Activated T-helper 2 cell treated with anti-CD3 and anti-CD28 coated beads, Interferon-gamma antibody, Interleukin-2, Interleukin-4, amounts not matched to agents 10 μg/mL and 5 μg/mL and 100 μg/mL, durations not matched to agents 14 hours and 24 hours and 36 hours (primary cell): ENCODE measurements at places on chromosomes 11 and 22. TPM values are rescaled to one million over a fixed set of nuclear protein-coding genes. Genes with fewer than 3 reads are reported as not detected.

GRCh38 chr22:17366830-17367229 lies 2.4 kb upstream of the CECR2 start:
- DNase-seq, result no peak

DNA sequence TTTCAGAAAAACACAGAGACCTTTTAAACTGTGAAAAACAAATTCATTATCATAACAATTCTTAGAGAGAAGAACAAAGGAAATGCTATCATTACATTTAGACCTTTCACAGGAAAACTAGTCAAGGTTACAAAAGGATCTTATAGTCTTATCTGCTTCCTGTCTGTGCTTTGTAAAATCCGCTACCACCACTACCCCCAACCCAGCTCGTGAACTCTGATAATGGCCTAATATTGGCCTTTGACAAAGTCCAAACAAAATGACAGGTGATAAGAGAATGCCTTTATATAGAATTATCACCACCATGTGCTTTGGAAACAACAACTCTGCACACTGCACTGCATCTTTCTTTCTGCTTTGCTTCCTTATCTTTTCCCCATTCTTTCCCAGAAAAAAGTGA lies 272.5 kb downstream of the SBF2 start:
- no peak for DNase-seq

DNA sequence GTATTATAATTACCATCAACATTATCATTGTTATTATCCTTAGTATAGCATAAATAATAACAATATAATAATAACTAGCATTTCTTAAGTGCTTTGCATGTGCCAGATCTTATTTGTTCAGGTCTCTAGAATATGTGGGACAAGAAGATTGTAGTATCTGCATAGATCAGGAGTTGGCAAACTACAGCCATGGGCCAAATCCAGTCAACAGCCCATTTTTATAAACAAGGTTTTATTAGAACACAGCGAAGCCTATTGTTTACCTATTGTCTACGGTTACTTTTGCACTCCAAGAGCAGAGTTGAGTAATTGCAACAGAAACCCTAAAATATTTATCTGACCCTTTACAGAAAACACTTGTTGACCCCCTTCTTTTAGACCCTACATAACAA lies 81.4 kb downstream of the SLC1A2 start:
- DNase-seq, result no peak

- DNase-seq, result no peak
Measured at GRCh38 chr11:69108559-69108958, 47.2 kb upstream of the SMIM38 start.

GRCh38 chr11:36763187-36763586 lies 165.2 kb upstream of the RAG2 start:
- DNase-seq, result no peak

DNA sequence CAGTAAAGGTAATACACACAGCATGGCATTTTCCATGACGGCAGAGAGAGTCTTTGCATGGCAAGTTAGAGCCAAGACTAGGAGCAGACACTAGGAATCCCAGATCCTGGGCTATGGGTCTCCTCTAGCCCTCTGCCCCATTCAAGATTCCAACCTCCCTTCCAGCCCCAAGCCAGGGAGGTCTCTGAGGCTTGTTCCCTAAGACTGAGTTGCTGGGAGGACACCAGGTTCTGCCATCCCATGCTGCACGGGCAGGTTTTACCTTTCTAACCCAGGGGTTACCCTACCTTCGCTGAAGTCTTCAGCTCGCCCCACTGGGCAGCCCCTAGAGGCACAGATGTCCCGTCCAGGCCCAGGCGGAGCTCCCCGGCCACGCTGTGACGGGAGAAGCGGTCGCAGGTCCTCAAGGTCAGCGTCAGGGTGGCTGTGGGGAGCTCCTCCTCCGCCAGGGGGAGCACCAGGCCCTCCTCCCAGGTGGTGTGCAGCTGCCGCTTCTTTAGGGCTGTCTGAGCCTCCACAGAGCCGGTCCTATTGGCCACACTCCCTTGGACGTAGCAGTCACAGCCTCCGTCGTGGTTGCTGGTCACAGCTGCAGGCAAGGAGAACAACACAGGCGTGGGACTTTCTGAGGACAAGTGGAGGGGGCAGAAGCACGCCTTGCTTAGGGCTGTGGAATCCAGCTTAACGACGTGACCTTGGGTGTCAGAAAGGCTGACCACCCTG lies 33.8 kb downstream of the SYT13 start:
- no peak for DNase-seq

DNA sequence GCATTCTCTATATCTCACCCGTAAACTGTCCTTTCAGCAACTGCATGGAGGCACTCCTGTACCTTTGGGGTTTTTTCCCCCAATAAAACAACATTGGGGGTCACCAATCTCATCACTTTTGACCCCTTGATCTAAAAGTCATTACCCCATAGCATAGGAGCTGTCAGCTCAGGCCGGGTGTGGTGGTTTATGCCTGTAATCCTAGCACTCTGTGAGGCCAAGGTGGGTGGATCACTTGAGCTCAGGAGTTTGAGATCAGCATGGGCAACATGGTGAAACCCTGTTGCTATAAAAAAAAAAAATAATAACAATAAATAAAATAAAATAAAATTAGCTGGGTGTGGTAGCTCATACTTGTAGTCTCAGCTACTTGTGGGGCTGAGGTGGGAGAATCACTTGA lies 17.1 kb upstream of the GDPD4 start:
- no peak for DNase-seq

DNA sequence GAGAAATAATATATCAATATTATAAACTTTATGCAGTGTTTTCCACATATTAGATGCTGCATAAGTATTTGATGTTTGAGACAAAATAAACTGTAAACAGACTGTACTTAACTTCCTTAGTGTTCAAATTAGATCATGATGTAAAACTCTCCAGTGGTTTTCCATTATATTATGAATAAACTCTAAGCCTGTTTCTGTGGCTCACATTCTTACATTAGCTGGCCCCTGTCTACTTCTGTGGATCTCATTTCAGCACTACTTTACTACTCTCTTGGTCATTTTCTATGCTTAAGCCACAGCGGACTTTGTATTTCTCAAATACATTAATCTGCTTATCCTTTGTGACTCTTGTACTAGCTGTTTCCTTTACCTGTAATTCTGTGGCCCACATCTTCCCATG lies 55.6 kb downstream of the ARHGEF12 start:
- no peak for DNase-seq

- DNase-seq, result no peak
Measured at GRCh38 chr11:396948-397548, 3.0 kb downstream of the PKP3 start.

- DNase-seq, result no peak
Measured at GRCh38 chr11:122287401-122287800, 171.4 kb upstream of the BLID start.

GRCh38 chr11:120089036-120090001 lies 48.6 kb downstream of the TRIM29 start:
- DNase-seq, result no peak

DNA sequence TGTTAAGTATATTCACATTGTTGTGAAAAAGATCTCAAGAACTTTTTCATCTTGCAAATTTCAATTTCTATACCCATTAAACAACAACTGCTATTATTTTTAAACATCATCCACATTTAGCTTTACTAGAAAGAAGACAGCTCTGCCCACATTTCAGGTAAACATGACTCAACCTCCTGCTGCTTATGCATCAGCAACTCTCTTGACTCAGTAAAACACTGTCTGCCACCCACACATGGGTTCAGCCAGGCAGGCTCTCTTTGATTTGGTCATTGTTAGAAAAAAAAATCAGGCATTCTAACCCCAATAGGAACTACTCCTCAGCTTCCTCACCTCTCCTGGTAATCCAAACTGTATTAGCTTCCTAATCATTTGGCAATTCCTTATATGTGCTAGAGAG lies 5.1 kb upstream of the ENDOD1 start:
- DNase-seq, result no peak

GRCh38 chr11:95592471-95592870 lies 197.1 kb downstream of the FAM76B start:
- DNase-seq, result no peak

GRCh38 chr11:110711776-110712658 lies at the start of gene ARHGAP20:
TSS of gene ARHGAP20 (minus strand) at chr11:110712437. CDS start at chr11:110712231, 206 bp downstream.
- DNase-seq, result peak; percentile 33

DNA sequence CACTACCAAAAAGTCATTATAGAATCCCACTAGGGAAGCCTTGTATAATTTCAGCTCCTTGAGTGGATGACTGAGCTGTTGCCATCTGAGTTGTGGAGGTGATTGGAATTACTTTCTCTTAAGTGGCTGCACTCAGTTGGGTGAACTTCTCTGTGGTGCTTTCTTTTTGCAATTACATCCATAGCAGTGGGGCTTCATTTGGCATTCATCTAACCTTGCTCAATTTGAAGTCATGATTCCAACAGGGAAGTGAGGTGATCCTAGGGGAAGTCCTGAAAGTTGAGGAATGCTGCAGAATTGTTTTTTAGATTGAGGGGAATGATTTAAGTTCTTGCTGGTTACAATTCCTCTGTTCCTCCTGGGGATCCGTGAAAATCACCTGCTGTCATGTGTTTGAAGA lies 39.6 kb downstream of the ARHGAP42 start:
- no peak for DNase-seq

GRCh38 chr22:42152661-42153270 lies 22.2 kb upstream of the CYP2D6 start:
- DNase-seq, result no peak

DNA sequence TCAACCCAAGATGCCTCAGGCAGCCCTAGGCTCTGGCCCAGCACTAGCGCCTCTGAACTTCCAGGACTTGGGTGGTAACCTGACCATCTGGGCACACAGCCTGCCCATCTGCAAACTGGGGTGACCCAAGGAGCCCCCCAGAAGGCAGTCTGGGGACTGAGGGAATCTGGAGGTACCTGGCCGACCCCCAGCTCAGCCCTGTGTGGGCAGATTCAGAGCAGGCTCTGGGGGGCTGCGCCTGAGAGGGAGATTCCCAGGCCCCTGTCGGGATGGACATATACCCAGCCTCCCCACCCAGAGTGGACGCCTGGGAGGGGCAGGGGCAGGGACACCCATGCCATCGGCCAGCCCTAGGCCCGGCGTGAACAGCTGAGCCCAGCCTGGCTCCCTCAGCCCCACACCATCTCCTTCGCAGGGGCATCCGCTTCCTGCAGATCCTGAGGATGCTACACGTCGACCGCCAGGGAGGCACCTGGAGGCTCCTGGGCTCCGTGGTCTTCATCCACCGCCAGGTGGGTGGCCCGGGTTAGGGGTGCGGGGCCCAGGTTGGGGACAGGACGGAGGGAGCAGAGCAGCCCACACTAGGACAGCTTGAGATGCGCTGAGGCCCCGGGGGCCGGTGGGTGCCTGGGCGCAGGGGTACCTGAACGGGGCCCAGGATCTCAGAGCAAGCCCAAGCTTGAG lies 126.9 kb downstream of the KCNQ1 start:
- no peak for DNase-seq

GRCh38 chr11:2214527-2215229 lies 43.1 kb upstream of the TH start:
- DNase-seq, result no peak

GRCh38 chr11:72788241-72788640 lies 5.6 kb downstream of the STARD10 start:
- no peak for DNase-seq

DNA sequence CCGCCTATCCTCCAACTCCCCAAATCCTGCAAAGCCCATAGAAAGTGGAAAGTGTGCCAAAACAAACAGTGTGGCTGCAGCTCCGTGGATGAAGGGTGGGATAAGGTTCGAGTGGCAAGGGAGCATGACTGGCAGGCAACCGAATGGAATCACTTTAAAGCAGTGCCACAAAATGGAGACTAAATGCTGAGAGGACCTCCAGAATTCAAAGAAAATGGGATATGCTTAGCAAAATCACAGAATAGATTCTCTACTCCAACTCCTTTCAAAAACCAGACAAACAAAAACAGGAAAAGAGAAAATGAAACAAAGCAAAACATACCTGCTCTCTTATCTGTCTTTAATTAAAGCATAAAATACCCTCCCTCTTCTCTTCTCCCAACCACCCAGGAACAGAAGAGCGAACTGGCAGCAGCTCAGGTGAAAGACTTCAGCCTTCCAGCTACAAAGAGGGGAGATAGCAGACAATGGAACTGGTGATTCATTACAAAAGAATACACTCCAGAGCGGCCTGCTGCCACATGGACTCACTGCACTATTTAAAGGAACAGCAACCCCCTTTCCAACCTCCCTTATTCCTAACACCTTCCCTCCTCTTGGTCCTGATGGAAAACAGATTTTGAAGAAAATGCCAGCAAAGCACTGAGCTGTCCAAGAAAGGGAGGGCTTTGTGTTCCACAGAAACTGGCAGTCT lies 118.5 kb downstream of the APOL5 start:
- DNase-seq, result no peak

DNA sequence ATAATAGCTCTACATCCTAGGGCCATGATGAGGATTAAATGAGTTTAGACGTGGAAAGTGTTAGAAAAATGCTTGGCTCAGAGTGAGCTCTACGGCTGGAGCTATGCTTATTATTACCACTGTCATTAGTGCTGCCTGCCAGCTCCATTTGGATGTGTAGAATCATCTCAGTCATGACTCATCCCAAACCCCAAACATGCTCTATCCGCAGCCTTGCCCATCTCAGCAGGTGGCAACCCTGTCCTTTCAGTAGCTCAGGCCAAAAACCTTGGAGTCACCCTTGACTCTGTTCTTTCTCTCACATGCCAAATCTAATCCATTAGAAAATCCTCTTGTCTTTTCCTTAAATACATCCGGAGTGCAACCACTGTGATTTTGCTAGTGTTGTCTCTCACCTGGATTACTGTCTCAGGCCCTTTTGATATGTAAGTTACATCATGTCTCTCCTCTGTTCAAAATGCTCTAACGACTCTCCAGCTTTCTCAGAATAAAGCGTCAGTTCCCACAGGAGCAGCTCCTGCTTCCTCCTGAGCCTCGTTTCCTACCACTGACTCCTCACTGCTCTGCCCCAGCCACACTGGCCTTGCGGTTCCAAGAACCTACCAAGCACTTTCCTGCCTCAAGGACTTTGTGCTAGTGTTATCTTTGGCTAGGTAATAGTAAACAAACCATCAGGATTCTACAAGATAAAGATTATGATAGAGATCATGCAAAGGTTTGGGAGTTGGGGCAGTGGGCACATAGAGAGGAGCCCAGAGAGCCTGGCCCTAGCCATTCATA lies 10.5 kb upstream of the CHRM1 start:
- DNase-seq, result no peak

DNA sequence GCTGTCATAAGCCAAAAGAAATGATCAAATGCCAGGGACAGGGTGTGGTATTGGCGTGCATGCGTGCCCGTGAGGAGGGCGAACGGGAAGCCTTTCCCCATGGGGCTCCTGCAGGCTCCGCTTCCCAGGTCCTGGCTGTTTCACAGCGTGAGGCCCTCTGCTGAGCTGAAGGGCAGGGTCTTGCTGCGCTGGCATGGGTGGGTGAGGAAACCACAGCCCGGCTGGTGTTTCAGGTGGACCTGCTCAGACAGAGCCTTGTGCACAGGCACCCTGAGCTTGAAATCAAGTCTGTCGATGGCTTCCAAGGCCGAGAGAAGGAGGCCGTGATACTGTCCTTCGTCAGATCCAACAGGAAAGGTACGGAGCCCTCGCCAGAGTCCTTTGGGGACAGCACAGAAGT lies 31.4 kb downstream of the IGHMBP2 start:
- DNase-seq, result no peak

The IGSF22 gene
- 0.05 and 0.16 TPM in 2 replicates for total RNA-seq

The MS4A4A gene
- not detected in 2 replicates for total RNA-seq

The RNF121 gene
- 49.1 and 51.3 TPM in 2 replicates for total RNA-seq

The YPEL4 gene
- total RNA-seq, result 0.37 and 0.64 TPM in 2 replicates

The TRPT1 gene
- 33.7 and 35.5 TPM in 2 replicates for total RNA-seq

The OR5P2 gene
- not detected in 2 replicates for total RNA-seq

The DRAP1 gene
- total RNA-seq, result 116 and 118 TPM in 2 replicates

The FGF19 gene
- total RNA-seq, result not detected in 2 replicates

The KCNJ5 gene
- not detected in 2 replicates for total RNA-seq
